IMR-90 (cell line): ENCODE measurements at places on chromosomes 5 and 9. TPM values are rescaled to one million over a fixed set of nuclear protein-coding genes. Genes with fewer than 3 reads are reported as not detected.

DNA sequence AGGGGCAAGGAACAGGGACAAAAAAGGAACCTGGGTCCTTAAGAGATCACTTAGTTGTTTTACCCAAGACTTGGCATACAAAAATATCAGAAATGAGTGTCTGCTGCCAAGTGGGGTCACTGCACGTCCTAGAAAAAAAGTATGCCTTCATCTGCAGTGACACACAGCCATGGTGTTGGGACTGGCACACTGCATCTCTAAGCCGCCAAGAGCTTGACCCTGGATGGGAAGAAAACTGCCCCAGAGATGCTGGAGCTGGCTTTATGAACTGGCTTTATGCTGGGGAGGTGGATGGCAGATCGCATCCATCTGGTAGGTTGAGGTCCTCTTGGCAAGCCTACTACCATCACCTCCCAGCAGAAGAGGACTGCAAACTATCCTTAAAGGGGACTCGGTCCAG is 51.7 kb downstream of the IRF1 start:
- DNase-seq, result no peak

- DNase-seq, result peak; percentile 34
Measured at GRCh38 chr5:96279801-96280542, 153.1 kb downstream of the PCSK1 start.

DNA sequence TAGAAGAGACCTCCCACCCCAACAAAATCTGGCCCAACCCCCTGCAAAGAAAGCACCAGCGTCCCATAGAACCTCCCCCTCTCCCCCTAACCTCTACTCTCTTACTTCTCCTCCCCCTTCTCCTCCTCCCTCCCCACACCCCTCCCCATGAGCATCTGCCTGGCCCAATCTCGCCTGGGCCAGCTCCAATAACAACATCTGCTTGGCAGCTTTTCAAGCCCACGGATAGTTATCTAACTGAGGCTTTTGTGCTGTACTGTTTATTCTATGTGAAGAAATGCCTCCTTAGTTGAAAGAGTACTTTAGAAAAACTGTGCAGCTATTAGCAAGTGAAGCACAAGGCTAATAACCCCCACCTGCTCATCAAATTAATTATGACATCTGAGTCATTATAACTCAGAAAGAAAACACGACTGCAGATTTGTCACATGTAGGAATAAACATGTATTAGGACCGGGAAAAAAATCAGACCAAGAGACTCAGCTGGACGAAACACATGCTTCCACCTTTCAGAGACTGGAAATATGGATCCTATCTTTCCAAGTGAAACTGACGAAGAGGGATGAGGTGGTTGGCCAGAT is 42.8 kb downstream of the NFIB start:
- DNase-seq, result peak; percentile 82

GRCh38 chr5:52996979-52997378 is 7.8 kb downstream of the ITGA2 start:
- DNase-seq, result no peak

DNA sequence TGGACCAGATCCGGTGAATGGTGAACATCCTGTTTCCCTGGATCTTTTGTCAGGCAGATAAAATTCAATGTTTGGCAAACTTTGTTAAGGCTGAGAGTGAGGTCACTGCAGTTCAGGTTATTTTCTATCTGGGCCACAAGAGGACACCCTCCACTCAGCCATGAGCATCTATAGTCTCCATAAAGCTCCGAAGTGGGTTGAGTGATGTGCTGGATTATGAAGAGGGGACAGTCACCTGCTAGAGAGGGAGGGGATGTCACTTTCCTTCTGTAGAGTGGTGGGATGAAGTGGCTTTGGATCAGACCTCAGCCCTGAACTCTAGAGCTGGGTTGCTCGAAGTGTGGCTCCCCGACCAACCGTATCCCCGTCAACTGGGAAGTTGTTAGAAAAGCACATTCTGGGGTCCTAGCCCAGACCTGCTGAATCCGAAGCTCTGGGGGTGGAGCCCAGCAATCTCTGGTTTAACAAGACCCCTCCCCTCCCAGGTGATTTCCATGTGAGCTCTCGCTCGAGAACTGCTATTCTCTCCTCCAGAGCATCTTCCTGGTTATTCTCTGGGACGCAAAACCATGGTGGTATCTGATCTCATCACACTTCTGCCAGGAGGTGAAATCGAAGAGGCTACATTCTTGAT is 31.8 kb upstream of the FGF1 start:
- DNase-seq, result peak; percentile 72

GRCh38 chr5:150153957-150154617 is 1.6 kb downstream of the PDGFRB start:
- peak; percentile 80 for DNase-seq

DNA sequence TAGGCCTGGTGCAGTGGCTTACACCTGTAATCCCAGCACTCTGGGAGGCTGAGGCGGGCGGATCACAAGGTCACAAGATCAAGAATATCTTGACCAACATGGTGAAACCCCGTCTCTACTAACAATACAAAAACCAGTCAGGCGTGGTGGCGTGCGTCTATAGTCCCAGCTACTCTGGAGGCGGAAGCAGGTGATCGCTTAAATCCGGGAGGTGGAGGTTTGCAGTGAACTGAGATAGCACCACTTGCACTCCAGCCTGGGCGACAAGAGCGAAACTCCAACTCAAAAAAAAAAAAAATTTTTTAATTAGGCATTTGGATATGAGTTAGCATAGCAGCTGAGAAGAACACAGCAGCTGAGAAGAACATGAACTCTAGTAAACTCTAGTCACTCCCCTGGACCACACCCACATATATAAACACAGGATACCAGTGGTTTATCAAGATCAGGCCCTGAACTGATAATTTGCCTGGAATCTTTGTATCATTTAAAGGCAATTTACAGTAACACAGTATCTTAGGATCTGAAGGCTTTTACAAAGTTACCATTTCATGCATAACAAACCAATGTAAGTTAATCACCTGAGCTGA is 4.6 kb upstream of the UGCG start:
- DNase-seq, result no peak

GRCh38 chr5:150649108-150650020 is 8.9 kb downstream of the SYNPO start:
- no peak for DNase-seq

DNA sequence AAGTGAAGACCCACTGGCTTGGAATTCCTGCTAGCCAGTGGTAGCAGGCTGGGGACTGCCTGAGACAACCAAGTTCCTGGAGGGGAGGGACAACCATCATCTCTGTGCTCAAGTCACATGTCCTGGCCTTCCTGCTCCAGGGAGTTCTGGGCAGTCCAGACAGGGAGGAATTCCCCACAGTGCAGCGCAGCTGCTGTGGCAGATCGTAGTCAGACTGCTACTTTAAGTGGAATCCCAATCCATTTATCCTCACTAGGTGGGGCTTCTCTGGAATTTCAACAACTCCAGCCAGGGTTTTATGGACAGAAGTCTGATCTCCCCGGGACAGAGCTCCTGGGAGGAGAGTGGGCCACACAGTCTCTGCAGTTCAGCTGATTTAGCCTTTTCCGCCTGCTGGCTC is 20.9 kb upstream of the OR5C1 start:
- no peak for DNase-seq

DNA sequence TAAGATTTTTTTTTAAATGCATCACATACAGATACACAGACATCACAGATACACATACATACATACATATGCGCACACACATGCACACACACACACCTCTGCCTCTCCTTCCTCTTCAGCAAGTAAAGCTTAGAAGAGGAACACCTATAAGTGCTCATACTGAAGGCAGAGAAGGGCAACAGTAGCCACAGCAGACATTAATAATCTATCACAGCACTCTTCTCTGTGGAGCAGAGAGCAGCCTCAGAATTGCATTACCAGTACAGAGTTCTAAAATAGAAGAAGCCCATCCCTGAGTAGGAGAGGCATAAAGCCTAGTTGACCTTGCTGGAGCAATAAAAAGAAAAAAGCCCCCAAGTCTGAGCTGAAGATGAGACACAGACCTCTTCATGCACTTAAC is 110.6 kb downstream of the MLLT3 start:
- DNase-seq, result no peak

- DNase-seq, result no peak
Measured at GRCh38 chr5:39505791-39506190, 81.0 kb upstream of the DAB2 start.

- DNase-seq, result no peak
Measured at GRCh38 chr5:167564275-167564674, 727.2 kb upstream of the WWC1 start.

DNA sequence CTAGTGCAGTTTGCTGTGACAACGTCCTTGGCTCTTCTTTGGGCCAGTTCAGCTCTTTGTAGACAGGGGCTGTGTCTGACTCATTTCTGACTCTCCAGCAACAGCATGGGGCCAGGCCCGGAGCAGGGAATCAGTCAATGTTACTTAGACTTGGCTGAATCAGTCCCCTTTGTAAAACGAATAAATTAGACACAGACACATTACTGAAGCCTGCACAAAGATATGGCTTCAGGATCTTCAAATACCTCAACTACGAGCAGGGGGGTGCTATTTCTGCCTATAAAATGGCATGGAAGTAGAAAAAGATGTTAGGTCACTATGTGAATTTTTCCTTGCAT is 204.7 kb downstream of the TTLL11 start:
- DNase-seq, result peak; percentile 85

DNA sequence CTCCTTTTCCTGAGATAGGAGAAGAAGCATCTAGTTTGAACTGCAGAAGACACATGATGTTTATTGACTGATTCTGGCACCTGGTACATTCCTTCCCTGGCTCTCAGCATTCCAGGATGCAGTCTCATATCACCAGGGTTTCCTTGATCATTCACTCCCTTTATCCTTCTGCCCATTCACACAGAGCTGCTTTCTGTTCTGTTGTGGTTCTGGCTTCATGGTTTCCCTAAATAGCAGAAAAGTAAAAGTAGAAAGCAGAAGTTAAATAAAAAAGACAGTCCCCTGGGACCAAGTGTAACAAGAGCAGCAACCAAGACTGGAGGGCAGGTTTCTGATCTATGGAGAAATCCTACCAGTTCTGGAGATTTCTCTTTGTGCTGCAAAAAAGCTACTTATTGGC is 3.2 kb downstream of the IFNA8 start:
- no peak for DNase-seq

DNA sequence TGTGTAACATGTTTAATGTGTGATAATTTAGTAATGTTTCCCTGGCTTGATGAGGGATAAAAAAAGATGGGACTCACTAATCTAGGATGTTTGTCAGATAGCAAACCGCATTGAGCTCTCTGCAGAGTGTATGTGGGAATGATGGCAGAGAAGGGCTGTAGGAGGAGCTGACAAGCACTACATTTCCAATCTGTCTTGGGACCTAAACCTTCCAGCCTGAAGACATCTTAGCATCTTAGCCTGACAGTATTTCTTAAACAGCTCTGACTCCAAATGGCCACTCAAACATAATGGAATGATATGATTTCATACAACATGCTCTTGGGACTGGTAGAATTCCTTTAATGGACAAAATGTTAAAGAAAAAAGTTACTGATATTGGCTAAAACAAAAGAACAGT is 116.7 kb downstream of the PPP2R2B start:
- DNase-seq, result no peak

DNA sequence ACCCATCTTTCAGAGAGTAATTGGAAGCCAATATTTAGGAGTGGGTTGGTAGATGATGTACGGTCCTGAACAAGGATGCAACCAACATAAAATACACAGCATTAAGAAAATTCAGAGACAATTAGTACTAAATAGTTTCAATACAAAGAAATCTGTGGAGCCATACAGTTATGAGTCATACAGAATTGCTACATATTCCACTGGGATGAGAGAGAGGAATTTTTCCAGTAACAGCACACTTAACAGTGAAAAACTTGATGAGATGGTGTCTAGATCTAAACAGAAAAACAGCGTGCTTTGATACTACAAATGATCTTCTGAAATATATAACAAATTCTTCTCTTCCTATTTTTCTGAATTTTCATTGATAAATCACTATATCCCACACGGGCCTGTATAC is 1999.3 kb upstream of the CDH9 start:
- no peak for DNase-seq

DNA sequence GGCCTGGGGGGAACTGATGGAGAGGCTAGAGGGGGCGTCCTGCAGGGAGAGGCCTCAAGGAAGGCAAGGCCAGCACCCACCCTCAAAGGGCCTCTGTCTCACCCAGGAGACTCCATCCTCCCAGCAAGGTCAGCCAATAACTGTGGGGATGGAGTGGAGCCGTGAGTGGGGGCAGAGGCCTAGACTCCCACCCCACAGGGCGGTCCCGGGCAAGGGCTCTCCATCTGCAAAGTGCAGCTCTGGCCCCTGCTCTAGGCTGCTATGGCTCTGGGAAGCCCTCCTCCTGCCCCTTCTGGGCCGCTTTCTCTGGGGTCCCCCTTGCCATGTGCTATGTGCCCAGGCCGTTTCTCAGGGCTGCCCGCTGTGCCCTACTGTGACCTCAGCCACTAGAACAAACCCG is 14.0 kb downstream of the FPGS start:
- no peak for DNase-seq

The PAX5 gene
- not detected in 2 replicates for polyA plus RNA-seq

The AK8 gene
- polyA plus RNA-seq, result 0.09 and 0.19 TPM in 2 replicates

The UCK1 gene
- 21.4 and 22.5 TPM in 2 replicates for polyA plus RNA-seq

The EQTN gene
- polyA plus RNA-seq, result not detected in 2 replicates

The DIRAS2 gene
- not detected in 2 replicates for polyA plus RNA-seq

The SLC6A7 gene
- polyA plus RNA-seq, result not detected in 2 replicates

The LOX gene
- 662 and 737 TPM in 2 replicates for polyA plus RNA-seq

The GRM6 gene
- not detected in 2 replicates for polyA plus RNA-seq

The ORM2 gene
- polyA plus RNA-seq, result not detected in 2 replicates

The ORM1 gene
- polyA plus RNA-seq, result 0.30 TPM in 1 of 2 replicates, not detected in the other

The PWWP2A gene
- polyA plus RNA-seq, result 7.5 and 8.8 TPM in 2 replicates

The CHSY3 gene
- polyA plus RNA-seq, result 0.46 and 0.62 TPM in 2 replicates

The REEP2 gene
- 17.0 and 17.1 TPM in 2 replicates for polyA plus RNA-seq

The EPB41L4A gene
- polyA plus RNA-seq, result 0.02 TPM in 1 of 2 replicates, not detected in the other

The ACER2 gene
- 0.66 and 0.84 TPM in 2 replicates for polyA plus RNA-seq
